ENCODE measurements at places on chromosomes 6 and 20.

DNA sequence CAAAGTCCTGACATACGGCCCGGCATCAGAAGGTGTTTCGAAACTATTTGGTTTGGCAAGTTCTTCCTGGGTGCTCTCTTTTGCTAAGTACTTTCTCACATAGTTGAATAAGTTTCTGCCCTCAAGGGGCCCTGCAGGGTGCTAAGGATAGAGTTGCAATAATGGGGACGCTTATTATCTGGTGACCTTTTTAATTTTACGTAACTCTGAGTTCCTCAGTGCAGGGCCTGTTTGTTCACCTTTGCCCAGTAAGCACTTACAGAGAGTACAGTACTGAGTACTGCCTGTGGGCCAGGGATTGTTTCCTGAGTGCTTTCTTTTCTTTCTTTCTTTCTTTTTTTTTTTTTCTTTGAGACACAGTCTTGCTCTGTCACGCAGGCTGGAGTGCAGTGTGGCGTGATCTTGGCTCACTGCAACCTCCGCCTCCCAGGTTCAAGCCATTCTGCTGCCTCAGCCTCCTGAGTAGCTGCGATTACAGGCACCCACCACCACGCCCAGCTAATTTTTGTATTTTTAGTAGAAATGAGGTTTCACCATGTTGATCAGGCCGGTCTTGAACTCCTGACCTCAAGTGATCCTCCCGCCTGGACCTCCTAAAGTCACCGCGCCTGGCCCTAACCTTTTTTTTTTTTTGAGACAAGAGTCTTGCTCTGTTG is 4.5 kb upstream of the PXMP4 start:
- DNase-seq = no peak

DNA sequence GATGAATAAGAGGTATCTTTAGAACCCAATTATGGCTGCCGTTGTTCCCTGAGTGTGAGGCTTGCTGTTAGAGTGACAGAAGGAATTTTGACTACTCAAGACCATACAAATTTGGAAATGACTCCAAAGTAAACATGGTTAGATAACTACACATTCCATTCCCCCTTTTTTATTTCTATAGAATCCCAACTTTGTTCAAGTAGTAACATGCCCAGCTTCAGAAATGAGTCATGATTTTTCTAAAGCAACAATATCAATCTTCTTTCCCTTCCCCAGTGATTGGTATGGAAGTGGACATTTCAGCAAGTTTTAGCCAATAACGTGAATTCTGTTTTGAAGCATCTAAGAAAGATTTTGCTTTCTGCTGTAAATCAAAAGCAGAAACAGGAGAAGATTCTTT is 37.8 kb downstream of the HCRTR2 start:
- no peak for DNase-seq

GRCh38 chr20:38725148-38725901 is 1.0 kb downstream of the SLC32A1 start:
- DNase-seq = no peak

DNA sequence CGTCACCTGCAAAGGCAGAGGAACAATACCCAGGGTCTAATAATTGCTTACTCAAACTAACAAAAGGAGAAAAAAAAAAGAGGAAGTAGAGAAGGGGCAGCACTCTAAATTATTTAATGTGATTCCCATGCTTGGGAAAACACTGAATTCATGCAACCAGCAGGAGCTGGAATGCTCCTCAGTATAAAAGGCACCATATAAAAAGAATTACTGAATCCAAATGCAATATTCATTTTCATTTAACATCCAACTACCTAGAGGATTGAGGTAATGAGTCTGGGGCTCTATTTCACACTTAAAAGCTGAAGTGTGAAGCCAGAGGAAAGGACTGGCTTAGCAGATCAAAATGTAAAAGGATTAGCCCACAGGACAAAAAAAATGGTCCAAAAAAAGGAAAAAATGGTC is 8.7 kb downstream of the B4GALT5 start:
- no peak for DNase-seq

- DNase-seq = no peak
Observed at GRCh38 chr6:46528961-46529750, 37.9 kb upstream of the RCAN2 start.

DNA sequence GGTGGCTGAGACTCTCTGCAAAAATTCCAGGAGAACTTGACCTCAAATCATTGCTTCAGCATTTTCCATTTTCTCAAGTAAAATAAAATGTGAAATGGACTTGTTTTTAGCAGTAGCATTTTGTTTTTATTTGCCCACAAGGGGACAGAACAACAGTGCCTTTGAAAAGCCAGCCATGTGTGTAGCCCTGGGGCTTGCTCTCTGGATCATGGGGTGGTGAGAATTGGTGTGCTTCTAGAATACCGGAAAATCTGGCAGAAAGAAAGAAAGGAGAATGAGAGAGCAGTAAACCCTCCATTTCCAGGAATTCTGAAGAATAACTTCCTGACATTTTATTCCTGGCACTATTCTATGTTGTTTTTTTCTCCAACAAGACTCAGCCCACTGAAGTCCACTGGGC is 254.7 kb upstream of the MOCS1 start:
- no peak for DNase-seq

DNA sequence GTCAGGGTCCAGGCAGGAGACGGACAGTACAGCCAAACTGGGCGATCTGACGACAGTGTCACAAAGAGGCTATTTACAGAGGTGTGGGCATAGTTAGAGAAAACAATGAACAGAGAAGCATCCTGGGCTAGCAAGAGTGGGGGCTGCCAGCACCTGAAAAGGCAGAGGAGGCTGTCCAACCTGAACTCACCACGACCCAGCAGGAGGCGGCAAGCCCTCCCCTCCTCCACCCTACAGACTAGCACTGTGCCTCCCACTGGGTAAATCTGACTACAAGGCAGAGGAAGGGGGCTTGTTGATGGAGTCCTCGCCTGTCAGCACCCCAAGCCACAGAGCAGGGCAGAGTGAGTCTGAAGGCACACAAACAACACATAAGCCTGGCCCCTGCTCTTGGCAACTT is 52.8 kb upstream of the CDYL start:
- DNase-seq = no peak
